ENCODE measurements at places on chromosomes 5 and 9. TPM values are rescaled to one million over a fixed set of nuclear protein-coding genes. Genes with fewer than 3 reads are reported as not detected.

DNA sequence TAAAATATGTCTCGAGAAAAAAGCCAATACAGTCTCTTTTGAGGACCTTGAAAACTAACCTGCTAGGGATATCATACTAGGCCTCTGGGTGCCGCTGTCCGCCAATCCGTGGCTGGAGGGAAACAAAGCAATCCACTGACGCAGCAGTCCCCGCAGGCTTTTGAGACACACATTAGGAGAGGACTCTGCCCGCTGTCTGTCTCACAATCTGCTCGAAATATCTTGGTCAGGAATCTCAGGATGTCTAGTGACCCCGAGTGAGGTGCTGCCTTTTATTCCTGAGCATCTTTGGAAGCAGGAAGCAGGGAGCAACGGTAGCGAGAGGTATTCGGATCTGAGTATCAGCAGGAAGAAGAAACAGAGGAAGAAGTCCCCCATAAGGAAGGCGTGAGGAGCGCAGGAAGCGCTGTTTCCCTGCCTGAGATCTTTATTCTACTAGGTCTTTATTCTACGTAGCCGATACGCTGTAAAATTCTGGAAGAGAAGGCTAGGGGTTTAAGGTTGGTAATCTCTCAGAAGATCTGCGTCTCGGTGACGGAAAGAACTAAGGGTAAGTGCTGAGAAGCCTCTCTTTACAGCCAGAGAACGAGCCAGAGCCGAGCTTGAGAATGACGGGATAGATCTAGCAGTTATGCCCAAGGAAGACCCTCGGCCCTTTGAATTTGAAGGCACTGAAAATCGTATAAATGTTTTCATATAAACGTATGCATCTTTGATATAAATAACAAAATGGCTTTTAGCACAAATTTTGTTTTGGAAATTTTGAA lies 4.0 kb upstream of the PCDHGA1 start:
- DNase-seq: peak; percentile 68

Gene PRRX2
- 0.33 TPM for total RNA-seq

DNA sequence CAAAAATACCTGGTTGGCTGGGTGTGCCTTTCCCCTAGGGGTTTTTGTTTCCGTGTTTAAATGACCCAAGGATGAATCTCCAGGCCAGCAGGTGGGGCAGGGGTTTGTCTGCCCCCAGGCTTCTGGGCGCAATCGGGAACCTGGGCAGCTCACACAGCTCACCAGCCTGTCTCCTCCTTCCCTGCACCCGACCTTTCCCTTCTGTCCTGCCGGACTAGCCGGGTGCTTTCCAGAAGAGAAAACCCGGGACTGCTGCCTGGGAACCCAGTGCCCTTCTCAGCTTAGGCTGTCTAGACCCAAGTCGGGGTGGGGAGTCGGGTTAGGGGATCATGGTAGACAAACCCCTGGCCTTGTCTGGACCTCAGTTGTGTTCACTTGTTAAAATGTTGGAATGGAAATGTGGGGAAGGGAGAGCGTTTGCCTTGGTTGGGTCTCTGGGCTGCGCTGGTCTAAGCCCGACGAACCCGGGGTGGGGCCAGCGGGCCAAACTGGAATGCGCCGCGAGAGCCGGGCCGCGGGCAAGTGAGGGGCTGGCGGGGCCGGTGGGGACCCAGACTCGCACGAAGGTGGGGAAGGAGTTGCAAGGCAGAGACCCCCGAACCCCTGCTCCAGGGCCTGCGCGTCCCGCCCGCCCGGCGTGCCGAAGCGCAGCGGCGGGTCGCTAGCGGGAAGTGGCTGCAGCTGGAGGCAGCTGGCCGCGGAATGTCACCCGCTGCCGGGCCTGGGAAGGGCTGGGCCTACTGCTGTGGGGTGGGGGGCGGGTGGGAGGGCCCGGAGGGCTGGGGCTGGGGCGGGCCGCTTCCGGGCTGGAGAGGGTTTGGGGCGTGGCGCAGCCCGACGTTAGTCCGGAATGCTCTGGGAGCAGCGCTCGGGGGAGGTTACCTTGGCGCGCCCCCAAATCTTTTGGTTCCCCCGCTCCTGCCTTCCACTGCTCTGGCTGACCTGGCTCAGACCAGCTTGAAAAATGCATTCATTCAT lies 84.6 kb downstream of the DAB2IP start:
- DNase-seq: peak; percentile 62

GRCh38 chr9:127102176-127102575 lies 20.3 kb downstream of the ANGPTL2 start:
- no peak for DNase-seq

GRCh38 chr9:137460363-137461315 lies 1.5 kb upstream of the NSMF start:
- no peak for DNase-seq

DNA sequence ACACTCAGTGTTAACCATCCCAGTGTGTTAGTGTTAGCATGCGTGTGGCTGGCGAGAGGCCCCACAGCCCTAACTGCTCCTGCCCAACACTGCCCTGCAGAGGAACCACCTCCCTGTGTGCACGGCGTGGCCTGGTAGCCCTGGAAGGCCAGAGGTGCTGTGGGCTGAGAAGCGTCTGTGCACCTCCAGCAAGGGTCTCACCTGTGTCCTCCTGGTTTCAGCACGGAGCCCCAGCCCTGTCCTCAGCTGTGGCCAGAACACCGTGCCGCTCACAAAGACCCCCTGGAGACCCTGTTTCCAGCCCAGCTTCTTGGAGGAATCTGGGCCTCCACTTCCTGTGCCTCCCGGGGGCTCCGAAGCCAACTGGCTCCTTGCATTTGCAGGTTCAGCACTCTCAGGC lies 56.1 kb upstream of the NRARP start:
- DNase-seq: no peak

Gene PTGER4
- 2.7 TPM for total RNA-seq

GRCh38 chr5:10927608-10928007 lies 166.6 kb upstream of the DAP start:
- no peak for DNase-seq

Gene PCDHA13
- total RNA-seq: 0.43 TPM

Gene CD180
- total RNA-seq: not detected

DNA sequence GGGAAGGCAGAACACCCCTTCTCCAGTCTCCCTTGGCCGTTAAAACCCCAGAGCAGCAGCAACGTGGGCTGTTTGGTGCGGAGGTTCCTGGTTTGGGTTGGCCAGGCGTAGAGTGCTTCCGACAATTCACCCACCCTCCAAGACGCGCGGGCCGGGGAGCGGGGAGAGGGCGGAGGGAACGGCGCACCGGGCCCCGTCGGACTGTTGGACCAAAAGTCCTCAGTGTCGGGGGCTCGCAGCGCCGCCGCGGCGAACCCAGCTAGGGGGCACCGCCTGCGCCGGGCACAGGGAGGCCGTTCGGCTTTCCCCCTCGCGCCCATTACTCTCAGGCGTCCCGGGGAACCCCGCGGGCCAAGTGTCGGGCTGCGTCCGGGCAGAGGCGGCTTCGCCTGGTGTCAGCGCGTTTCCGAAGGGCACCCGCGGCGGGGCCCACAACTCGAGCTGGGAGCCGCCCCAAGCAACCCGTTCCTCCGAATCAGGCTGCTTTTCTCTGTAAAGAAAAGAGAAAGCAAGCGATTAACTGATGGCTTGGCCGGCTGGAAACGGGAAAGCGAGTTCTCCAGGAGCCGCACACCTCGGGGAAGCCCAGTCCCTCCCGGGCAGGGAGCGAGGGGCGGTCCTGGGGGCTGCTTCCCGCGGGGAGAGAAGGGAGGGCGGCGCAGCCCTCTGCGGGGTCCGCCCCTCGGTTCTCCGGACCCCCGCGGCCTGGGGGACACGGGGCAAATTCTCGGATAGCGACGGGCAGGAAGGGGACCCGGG lies 145.5 kb downstream of the ERCC6L2 start:
- DNase-seq: peak; percentile 12

GRCh38 chr9:24801344-24801743 lies 255.6 kb upstream of the IZUMO3 start:
- peak; percentile 46 for DNase-seq

Gene RNF183
- total RNA-seq: not detected

Gene GFRA3
- total RNA-seq: not detected

DNA sequence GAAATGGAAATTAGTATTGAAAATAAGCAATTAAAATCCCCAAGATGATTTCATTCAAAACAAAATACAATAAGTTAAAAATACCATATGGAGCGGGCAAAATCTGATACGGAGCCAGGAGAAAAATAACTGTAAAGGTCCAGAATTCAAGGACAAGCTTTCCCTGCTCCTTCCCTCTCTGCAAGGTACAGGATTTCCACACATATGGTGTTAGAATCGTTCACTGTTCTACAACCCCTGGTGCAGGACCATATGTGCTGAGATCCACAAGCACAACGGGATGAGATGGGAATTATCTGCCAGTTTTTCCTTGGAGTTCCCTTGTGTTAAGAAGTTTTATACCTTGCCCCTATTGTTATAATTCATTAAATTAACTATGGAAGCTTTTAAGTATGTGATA lies 94.7 kb upstream of the DMAC1 start:
- DNase-seq: no peak

GRCh38 chr5:157468293-157468965 lies 8.4 kb downstream of the NIPAL4 start:
- no peak for DNase-seq

Gene SLC6A18
- not detected for total RNA-seq

Gene ANKRA2
- 25.3 TPM for total RNA-seq

GRCh38 chr9:136560586-136560985 lies 14.7 kb upstream of the NOTCH1 start:
- no peak for DNase-seq

Gene IL9
- not detected for total RNA-seq

Gene BARHL1
- total RNA-seq: not detected

Gene NUP214
- 42.5 TPM for total RNA-seq

- no peak for DNase-seq
These were observed 1.2 kb downstream of the SCAMP1 start for GRCh38 chr5:78361631-78361993.

- no peak for DNase-seq
These were observed 62.3 kb downstream of the TSTD2 start for GRCh38 chr9:97570899-97571298.

DNA sequence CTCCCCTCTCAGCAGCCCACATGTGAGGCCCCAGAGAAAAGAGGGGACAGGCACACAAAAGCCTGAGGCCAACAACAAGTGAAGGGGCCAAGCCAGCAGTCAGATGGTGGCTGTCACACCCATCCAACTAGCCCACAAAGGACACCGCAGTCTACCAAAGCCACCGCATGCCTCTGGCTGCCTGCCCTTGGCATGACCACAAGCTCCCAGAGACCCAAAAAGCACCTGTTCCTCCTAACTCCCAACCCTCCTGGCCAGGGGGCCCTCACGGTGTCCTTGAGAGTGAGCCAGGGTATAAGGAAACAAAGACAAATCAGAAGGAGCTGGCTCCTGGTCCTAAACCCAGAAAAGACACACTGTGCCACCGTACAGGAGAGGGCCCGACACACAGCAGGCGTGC lies 77.8 kb upstream of the LRRTM2 start:
- DNase-seq: no peak

All from mammary epithelial cell (primary cell).